Right kidney (tissue), 9 donors: ENCODE measurements at places on chromosomes 7 and 10.

DNA sequence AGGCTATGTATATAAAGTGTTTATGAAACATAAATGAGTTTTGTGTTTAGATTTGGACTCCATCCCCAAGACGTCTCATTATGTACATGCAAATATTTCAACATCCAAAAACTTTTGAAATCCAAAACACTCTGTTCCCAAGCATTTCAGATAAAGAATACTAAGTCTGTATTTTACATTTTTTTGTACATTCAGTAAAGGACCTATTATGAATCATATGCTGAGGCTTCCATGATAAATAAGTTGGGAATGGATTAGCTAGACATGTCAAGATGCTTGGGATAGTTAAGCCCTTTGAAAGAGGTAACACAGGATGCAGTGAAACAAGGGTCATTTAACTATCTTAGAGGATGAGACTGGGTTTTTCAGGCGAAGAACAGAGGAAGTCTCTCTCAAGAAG is 262.9 kb downstream of the SNX13 start:
- no peak for DNase-seq

DNA sequence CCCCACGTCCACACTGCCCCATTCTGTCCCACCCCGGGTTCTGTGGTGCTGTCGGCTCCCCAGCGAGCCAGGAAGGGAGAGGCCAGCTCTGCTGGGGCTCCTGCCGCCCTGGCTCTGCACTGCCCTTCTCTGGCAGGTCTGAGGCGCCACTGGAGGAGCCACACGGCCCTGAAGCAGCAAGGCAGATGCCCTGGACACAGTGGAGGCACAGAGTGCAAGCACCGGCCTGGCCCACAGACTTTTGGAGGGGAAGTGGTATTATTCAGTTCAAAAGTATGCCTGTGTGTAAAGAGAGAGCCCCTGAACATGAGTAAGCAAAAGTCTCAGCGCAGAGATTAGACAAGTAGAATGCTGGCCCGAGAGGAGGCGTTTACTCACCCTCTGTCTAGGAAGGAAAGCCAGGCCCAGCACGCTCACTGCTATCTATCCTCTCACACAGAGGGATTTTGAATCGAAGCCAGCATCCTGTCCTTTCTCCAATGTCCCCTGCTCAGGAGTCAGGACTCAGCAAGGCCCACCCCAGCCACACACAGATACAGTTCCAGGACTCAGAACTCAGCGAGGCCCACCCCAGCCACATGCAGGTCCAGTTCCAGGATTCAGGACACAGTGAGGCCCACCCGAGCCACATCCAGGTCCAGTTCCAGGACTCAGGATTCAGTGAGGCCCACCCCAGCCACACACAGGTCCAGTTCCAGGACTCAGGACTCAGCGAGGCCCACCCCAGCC is 115.0 kb downstream of the EGFR start:
- no peak for DNase-seq

DNA sequence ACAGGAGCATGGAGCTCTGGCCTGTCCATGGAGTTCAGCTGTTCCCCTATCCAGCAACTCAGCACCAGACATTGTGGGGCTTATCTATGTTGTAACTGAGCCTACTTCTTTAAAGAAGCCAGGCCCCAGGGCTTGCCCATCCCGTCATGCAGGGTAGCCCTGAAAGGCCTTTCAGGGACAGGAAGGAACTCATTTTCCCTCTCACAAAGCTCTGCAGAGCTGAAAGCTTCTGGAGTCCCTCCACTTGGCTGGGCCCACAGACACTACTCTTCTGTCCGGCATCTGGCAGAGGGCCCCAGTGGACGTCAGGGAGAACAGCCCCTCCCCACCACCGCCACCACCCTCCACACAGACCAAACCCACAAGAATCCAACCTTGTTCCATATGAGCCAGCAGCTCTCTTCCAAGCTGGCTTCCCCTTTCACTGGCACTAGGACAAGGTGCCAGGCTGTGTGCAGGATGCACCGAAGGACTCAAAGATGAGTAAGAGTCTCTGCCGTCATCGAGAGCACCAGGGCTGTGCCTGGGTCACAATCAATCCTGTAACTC is 33.1 kb downstream of the DENND2A start:
- no peak for DNase-seq

- DNase-seq: no peak
Measured at GRCh38 chr10:124745673-124746072, 1.5 kb upstream of the FAM53B start.

GRCh38 chr7:158191671-158192070 is 396.0 kb downstream of the PTPRN2 start:
- DNase-seq: no peak

DNA sequence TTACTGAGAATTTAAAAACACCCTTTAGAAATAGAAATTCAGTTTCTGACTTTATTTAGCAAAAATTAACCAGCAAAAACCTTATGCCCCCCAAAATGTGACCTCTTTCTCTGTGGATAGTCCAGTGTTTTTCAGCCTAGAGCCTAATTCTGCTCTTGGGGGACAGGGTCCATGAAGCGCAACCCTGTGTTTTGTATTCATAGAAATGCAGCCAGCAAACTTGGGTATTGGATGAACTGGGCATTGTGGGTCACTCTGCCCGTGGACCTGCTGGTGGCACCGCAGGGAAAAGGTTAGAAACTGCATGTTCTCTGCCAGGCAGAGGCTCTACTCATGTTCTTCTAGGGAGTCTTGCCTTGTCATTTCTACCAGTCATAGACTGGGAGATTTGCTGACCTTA is 787.4 kb upstream of the C7orf33 start:
- no peak for DNase-seq

GRCh38 chr10:23512355-23513058 is 73.6 kb downstream of the OTUD1 start:
- no peak for DNase-seq
